Stimulated activated CD8-positive, alpha-beta memory T cell treated with anti-CD3 and anti-CD28 coated beads, Interleukin-4, amount 100 ng/mL, for 1 hour (primary cell): ENCODE measurements at places on chromosomes 3 and 15.

GRCh38 chr3:158935846-158936245 is 134.0 kb downstream of the MFSD1 start:
- DNase-seq, result no peak

- DNase-seq, result no peak
These were observed 10.0 kb downstream of the CMTM7 start for GRCh38 chr3:32401556-32402081.

- no peak for DNase-seq
These were observed 1.5 kb downstream of the SV2B start for GRCh38 chr15:91101608-91101920.

DNA sequence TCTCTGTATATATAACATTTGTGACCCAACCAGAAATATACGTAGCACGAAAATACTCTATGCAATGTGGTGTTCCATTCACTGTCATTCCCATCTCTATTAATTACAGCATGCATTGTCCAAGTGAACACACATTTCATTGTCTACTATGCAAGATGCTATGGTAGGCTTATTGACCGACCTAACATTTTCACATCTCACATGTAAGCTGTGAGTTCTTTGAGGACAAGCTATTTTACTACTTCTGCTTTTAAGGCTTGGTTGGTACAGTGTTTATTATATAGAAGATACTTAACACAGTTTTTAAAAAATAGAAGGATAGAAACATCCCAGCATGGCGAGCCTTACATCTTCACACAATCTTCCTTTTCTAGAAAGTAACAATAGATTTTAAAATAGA is 164.4 kb downstream of the KLHL25 start:
- DNase-seq, result no peak

- no peak for DNase-seq
These were observed 14.2 kb upstream of the KCNMB3 start for GRCh38 chr3:179265092-179265491.

DNA sequence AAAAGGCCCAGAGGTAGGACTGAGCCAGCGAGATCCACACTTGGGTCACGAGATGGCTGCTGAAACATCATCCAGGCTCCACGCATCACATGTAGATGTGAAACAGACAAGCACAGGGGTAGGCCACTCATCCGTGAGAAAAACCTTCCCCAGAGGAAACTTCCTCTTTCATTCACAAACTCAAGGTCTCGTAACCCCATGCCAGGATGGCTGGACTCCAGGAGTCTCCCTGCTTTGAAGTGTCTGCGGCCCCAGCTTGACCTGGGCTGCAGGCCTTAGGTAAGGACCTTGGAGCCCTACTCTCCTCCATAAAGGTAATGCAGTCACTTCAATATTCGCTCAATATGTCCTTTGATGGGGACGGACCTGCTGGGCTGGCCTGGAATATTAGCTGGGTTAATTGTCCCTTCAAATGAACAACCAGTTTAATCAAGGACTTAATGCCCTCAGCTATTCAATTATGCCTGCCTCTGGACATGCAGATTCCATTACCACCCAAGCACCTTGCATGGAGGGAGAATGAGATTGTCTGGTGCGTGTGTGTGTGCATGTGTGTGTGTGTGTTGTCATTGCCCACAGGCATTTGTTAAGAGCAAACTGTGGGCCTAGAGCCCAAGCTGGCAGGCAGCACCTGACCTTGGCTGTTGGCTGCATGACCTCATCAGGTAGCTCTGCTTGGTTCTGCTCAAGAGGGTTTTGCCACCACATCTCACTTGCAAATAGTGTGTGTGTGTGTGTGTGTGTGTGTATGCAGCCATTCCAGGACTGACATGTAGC is 186.9 kb upstream of the TLE3 start:
- no peak for DNase-seq

GRCh38 chr3:72004749-72005292 is 219.9 kb upstream of the PROK2 start:
- DNase-seq, result no peak

GRCh38 chr3:160368804-160369203 is 30.2 kb downstream of the IFT80 start:
- no peak for DNase-seq

DNA sequence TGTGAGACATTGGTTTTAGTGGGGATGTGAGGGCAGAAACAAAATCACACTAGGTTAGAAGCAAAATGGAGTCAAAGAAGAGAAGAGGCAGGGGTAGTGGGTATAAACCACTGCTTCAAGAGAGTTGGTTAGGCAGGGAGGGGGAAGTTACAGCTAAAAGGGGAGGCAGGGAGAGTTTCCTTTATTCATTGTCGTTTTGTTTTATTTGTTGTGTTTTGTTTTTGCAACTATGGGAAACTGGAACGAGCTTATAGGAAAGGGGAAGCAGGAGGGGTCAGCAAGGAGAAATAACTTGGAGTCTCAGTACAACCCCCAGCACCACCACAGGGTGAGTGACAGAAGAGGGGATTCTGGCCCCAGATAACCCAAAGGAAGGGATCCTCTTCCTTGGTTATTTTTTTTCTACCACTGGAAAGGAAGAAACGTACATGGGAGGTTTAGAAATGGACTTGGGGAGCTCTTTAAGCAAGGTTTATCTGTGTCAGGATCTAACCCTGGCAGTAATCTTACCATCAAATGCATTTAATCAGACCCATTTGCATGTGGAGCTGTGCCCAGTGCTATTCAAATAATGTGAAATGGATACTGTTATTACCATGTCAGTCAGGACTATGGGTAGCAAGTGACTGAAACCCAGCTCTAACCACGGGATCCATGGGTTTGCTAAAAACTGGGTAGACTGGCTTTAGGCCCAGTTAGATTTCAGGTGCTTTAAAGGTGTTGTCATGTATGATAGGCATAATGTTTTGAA is 68.7 kb downstream of the CCNL1 start:
- DNase-seq, result no peak

DNA sequence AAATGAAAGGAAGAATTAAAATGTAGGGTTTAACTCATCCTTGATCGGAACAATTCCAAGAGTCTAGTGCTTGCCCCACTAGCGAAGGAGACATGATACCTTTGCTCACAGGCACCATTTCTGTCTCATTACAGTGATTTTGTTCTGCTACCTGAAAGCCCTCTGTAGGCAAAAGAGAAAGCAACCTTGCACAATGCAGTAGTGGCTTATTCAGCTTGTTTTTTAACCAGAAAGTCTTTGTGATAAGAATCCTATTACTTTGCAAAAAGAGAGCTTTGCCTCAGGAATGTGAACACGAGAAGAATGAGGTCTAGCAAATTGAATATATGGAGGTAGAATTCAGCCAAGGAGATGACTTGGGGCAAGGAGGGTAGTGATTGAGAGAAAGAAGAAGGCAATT is 684.4 kb downstream of the GRM7 start:
- no peak for DNase-seq

- no peak for DNase-seq
These were observed 629.6 kb downstream of the PYDC2 start for GRCh38 chr3:192090586-192090985.

GRCh38 chr3:120227710-120228347 is 57.2 kb downstream of the GPR156 start:
- DNase-seq, result no peak

- DNase-seq, result no peak
These were observed 11.7 kb downstream of the PLCB2 start for GRCh38 chr15:40295877-40296560.
